ENCODE measurements at places on chromosomes 1 and 21. TPM values are rescaled to one million over a fixed set of nuclear protein-coding genes. Genes with fewer than 3 reads are reported as not detected.

GRCh38 chr21:31730712-31731055, 1.2 kb downstream of the SCAF4 start:
- DNase-seq, result peak; percentile 24

GRCh38 chr1:94383966-94384408, 34.2 kb upstream of the ABCD3 start:
- no peak for DNase-seq

- DNase-seq, result no peak
Observed at GRCh38 chr21:32411350-32412161, 950 bp upstream of the EVA1C start.

GRCh38 chr1:46689897-46690296, 18.2 kb downstream of the TEX38 start:
- DNase-seq, result no peak

DNA sequence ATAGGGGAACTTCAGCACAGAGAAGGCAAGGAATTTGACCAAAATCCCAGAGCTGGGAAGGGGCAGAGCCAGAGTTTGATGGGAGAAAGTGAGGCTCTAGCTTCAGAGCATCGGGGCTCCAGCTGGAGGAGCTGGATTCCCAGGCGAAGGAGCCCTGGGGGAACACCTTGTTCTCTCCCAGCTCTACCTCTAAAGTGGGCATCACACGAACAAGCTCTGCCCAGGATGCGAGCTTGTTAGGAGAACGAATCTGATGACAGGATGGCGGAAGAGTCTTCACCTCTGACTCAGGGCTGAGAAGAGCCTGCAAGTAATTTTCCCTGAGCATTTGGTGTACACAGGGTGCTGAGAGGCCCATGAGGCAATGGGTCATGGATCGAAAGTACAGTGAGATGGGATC, 22.0 kb downstream of the TNNT2 start:
- DNase-seq, result no peak

DNA sequence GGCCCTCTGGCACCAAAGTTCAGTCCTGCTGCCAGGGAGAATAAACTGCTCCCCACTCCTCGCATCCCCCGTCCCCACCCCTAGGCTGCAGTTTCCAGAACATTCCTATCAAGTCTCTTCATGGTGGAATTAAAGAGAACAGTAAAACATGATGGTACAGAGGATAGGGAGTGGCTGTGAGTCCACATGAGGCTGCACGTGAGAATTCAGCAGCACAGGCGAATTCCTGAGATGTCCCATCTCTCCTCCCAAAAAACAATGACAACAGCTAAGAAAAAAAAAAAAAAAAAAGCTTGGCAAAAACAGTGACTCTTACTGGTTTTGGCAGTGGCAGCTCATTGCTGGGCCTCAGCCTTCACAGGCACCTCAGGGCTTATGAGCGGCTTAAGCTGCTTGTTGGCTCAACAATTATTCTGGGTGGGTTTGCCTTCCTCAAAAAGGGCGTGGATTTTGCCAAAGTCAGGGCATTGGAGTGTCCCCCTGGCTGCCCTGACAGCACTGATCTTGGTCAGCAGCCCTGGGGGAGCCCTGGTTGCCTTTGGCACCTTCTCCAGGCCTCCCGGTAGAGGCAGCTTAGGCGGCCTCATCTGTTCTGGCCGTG, 5.7 kb upstream of the IFFO2 start:
- DNase-seq, result no peak

- DNase-seq, result no peak
Observed at GRCh38 chr21:43834146-43834905, 30.7 kb upstream of the AGPAT3 start.

GRCh38 chr1:55500601-55501000, 285.4 kb upstream of the USP24 start:
- DNase-seq, result no peak

DNA sequence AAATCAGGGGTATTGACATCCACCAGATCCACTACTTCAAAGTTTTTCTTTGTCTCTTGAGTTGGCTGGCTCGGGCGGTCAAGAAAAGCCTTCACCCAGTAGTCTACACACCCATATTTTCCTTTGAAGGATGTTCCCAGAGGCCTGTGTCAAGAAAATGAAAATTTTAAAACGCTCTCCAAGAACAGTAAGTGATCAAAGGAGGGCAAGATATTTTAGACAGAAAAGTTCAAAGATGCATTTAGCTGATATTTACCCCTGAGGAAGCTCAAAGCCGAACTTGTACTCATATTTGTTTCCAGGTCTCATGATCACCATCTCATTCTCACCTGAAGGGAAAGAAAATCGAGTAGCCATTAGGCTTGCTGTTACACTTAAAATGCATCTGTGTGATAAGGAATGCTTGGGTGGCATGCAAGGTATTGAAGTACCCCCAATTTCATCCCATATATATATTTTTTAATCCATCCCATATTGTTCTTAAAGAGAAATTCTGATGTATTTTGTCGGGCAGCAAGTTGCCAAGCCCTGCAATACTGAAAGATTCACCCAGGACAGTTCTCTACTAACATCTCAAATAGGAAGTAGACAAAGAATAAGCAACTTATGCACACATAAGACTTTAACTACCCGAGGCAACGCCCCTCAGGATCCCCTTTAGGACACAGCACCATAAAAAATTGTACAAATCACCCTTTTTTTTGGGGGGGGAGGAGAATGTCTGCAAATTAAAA, 1.1 kb downstream of the TXNIP start:
- no peak for DNase-seq

- no peak for DNase-seq
Observed at GRCh38 chr1:167016100-167016750, 27.1 kb downstream of the MAEL start.

DNA sequence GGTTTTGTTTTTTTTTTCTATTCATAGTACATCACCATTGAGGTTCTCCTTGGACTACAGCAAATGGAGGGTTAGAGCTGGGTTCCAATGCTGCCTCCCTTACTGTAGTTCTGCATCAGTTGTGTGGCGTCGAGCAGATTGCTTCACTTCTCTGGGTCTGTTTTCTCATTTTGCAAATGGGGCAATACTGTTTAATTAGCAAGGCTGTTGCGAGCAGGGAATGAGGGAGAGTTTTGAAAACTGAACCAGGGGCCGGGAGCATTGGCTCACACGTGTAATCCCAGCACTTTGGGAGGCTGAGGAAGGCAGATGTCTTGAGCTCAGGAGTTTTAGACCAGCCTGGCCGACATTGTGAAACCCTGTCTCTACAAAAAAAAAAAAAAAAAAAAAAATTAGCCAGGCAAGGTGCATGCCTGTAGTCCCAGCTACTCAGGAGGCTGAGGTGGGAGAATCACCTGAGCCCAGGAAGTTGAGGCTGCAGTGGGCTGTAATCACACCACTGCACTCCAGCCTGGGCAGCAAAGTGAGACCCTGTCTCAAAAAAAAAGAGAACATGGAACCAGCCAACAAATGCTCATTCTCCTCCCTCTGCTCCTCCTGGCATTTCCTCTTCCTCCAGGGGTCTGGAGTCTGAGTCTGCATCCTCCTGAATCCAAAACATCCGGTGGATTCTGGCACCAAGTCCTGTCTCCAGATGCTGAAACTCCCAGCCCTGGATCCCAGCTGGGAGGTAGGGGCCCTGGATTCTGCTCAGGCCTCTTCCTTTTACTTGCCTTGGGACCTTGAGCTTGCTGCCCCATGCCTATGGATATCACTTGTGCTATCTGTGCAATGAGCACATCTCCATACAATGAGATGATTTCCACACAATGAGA, 3.7 kb upstream of the PLOD1 start:
- no peak for DNase-seq

- no peak for DNase-seq
Observed at GRCh38 chr1:1358433-1359271, at the start of gene MXRA8. Gene MXRA8, minus strand, starts transcription at chr1:1358555. Its CDS starts 51 bp downstream, at chr1:1358504.

GRCh38 chr1:209653915-209654351, 1.7 kb upstream of the LAMB3 start:
- no peak for DNase-seq

DNA sequence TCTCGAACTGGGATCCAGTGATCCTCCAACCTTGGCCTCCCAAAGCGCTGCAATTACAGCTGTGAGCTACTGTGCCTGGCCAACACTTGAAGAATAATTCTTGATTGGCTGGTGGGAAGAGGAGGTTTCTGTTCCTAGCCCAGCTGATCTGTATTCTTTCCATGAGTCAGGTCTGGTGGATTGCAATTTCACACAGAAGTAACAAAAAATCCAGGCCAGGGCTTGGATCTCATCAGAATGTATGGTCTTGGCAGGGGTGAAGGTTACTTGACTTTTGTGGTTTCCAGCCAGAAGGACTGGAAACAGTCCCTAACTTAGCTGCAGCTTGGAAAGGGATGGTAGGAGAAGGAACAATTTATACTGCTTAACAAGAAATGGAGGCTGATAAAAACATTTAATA, 5.1 kb upstream of the HP1BP3 start:
- no peak for DNase-seq

DNA sequence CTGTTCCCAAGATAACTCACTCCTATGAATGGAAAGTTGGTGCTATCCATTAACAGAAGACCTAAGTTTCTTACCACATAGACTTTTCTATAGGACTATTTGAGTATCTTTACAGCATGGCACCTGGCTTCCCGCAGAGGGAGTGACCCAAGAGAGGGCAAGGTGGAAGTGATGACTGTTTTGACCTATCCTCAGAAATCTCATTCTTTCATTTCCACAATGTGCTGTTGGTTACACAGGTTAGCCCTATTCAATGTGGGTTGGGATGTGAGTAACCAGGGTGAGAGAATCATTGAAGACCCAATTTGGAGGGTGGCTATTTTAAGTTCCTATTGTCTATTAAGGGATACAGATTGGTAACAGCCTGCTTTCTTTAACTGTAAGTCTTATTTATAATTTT, 38.3 kb upstream of the NEXN start:
- no peak for DNase-seq

DNA sequence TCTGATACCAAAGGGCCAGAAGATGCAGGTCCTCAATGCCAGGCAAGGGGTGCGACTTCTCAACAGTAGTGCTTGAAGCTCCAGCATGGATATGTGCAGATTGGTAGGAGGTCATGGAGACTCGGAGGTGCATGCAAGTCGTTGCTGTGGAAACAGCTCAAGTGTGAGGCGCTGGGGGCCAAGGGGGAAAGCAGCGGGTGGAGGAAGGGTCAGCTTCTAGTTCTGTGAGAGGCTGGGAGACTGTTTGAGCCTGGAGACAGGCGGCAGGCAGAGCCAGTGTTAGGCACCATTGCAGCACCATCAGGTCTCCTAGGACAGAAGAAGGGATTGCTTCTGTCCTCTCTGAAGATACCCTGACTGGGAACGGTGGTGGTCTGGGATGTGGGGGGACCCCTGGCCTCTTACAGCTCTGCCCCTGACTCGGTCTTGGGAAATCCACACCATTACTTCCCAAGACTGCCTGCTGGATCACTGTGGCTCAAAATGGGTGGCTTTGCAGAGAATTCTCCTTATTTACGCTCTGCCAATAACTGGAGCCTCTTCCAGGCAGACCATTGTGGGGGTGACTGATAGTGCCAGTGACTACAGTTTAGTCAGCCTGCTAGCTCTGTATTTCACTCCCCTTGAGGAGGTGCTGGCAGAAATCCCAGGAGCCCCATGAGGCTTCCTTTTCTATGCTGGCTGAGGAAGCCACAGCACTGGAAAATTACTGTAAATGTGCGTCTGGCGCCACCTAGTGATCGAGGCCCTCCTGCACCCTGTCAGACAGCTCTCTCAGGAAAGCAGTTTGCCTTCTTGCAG, 46.3 kb upstream of the VANGL1 start:
- DNase-seq, result peak; percentile 72

DNA sequence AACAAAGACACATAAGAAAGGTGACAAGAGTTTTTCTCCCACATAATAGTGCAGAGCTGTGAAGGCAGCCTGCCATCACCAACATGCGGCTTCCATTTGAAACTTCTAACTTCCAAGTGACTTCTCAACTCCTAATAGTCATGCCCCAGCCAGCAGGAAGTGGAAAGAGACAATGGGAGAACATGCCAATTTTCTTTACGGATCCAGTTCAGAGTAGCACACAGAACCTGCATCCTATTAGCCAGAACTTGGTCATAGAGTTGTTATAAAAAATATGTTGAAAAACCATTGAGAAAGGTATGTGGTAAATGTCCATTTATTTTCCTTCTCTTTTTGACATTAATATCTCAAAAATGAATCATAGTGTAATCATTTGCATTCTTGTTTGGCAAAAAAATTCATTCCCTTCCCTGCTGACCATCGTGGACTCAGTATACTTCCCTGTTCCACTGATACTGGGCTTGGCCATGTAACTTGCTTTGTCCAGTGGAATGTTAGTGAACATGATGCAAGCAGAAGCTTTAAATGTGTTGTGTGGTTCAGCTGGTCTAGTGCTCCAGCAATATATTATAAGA, 197.4 kb downstream of the SEC16B start:
- no peak for DNase-seq

GRCh38 chr1:11700601-11701467, 9.3 kb downstream of the DRAXIN start:
- DNase-seq, result no peak

- no peak for DNase-seq
Observed at GRCh38 chr1:1946540-1946939, 27.5 kb upstream of the TMEM52 start.

- no peak for DNase-seq
Observed at GRCh38 chr1:1599030-1599934, 653 bp downstream of the FNDC10 start.

DNA sequence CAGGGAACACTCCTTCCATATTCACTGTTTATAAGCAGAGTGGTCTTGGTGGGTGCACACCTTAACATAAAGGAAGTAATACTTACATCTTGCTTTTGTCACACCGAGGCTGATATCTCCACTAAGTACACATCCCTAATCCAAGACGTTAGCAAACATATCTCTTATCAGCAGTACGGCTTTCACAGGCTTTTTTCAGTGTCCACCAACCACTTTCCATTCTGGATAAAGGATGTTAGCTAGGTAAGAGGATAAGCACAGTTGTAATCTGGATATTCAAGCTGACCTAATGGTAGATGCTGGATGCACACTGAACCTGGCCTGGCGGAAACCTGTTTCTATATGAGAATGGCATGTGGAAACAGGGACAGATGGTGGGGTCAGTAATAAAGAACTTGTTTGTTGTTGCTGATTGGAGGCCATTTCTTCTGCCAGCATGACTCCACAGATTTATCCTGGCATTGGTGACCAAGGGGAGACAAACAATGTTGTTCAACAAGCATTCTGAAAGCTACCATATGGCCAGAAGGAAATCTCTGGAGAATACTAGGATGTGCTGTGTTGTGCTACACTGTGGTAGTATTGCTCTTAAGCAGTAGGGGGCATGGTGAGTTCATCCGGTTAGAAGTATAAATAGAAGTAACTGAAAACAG, 416.4 kb downstream of the PTBP2 start:
- DNase-seq, result peak; percentile 49

DNA sequence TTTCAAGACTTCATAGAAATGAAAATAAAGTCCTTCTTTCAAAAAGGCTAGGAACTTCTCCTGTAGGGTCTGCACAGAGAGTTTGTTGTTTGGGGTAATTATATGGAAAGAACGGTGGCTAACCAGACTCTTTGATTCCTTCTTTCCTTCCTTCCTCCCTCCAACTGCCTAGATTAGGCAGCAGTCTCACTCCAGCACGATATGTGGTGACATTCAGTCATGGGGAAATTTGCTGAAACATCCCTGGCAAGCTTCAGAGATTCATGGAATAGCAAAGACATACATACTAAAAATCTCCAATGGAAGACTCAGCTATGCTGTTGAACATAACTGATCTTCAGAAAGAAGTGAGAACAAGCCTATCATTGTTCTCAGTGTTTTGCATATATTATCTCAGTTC, 4.3 kb downstream of the NTMT2 start:
- DNase-seq, result no peak

- no peak for DNase-seq
Observed at GRCh38 chr1:15332952-15333715, 76.6 kb upstream of the EFHD2 start.

Gene CASZ1
- polyA plus RNA-seq, result 22.5 TPM

Gene CELA3B
- not detected for polyA plus RNA-seq

Gene FMO2
- 1.3 TPM for polyA plus RNA-seq

Gene ADAMTS5
- polyA plus RNA-seq, result 24.6 TPM

Gene PLEKHN1
- 0.13 TPM for polyA plus RNA-seq

Gene ATP6V0B
- 155 TPM for polyA plus RNA-seq

Gene TMEM269
- 0.79 TPM for polyA plus RNA-seq

Data from left renal cortex interstitium (tissue), 4 donors.